Substantia nigra (tissue), 51 donors: ENCODE measurements at places on chromosomes 4 and X.

GRCh38 chr4:85715991-85716737 lies 241.2 kb downstream of the ARHGAP24 start:
- DNase-seq = no peak

- DNase-seq = no peak
These were observed 1.7 kb downstream of the FRAS1 start for GRCh38 chr4:78058591-78059523.

GRCh38 chrX:130682990-130683389 lies 220.0 kb downstream of the ENOX2 start:
- no peak for DNase-seq

DNA sequence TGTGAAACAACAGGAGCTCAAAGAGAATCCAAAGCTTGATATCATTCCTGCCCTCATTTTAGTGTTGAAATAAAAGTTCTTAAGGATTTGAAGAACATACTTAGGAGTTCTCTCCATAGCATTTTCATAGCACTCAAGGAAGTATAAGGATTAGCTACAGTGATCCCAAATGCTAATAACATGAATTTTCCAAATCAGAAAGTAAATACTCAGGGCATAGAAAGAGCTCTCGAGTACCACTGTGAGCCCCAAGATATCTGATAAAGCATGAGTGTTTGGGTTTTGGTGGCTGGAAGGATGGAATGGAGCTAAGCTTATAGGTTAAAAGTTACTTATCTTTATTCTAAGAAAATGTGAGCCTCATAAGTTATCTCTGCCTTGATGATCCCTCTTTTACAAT lies 584.9 kb downstream of the KCNIP4 start:
- no peak for DNase-seq

- no peak for DNase-seq
These were observed 68.5 kb downstream of the GAB1 start for GRCh38 chr4:143405075-143405730.

DNA sequence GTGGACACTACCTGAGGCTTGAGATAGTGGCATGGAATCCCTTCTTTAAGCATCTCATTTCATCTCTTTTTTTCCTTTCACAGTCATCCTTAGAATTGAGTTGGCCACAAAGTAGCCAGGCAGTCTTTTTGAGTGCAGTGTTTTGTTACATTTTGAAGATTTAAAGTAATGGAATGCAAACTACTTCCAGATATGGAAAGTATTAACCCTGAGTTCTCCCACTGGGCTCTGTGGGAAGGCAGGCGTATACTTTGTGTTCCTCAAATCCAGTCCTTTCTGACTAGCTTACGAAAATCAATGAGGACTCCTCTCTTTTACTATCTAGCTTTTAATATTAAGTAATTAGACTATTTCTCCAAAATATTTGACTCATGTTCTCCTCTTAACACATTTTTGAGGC lies 29.9 kb downstream of the PCDH10 start:
- DNase-seq = no peak

DNA sequence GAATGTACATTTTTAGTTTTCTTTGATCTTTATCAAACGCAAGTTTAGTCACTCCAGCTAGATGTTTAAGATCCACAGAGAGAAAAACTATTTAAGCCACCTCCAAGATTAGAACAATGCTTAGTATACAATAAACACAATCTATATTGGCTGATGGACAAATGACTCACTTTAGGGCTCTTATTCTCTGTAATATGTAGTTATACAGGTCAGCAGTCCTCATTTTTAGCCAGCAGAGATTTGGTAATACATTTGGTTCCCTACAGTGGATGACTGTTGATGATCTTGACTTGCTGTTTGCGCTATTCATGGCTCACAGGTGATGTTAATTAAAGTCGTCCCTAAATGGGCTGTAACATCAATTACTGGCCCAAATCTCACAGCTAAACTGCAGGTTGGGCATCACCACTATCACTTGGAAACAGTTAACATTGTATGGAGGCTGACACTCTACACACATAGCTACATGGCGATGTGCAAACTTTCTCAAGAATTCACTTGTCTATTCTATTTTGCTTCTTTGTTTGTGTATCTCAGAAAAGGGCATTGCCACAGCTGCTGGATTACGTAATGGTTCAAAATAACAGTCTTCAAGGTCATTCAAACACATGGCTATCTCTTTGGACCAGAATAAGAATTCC lies 11.8 kb upstream of the DTHD1 start:
- DNase-seq = no peak

GRCh38 chr4:3250956-3251690 lies 2.2 kb downstream of the MSANTD1 start:
- no peak for DNase-seq

DNA sequence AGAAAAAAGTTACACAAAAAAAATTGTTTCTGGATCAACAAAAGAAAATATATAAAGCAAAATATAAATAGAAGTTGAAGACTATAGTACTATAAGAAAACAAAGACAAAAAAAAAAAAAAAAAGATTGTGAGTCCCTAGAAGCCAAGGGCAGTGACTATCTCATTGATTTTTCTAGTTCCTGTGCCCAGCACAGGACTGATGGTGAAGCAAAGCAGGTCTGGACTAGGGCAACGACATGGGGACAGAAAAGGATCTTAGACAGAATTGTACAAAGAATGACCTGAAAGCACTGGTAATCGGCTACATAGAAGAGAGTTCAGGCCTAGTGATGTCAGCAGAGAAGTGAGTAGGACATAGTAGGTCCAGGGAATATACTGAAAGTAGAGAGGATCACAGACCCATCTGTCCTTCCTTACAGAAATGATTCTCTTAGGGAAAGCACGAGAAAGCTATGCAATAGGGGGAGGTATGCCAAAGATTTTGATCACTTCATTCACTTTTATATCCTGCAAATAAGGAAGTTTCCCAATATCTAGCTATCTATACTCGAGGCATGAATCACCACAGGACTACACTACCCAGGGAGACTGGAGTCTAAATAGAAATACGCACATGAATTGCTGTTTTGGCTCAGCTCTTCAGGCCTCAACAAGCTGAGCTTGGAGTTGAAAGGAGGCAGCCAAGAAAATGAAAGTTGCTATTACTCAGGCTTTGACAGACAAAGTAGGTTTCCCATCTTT lies 230.9 kb upstream of the GPC4 start:
- no peak for DNase-seq

GRCh38 chr4:153140294-153140693 lies 63.9 kb upstream of the TRIM2 start:
- no peak for DNase-seq
